Fibroblast of skin of right biceps (primary cell): ENCODE measurements at places on chromosomes 7 and 10.
A peak's percentile ranks its signal among the peaks of the same experiment; 100 is the strongest.

GRCh38 chr7:40709062-40709964 is 574.5 kb downstream of the SUGCT start:
- DNase-seq = no peak

DNA sequence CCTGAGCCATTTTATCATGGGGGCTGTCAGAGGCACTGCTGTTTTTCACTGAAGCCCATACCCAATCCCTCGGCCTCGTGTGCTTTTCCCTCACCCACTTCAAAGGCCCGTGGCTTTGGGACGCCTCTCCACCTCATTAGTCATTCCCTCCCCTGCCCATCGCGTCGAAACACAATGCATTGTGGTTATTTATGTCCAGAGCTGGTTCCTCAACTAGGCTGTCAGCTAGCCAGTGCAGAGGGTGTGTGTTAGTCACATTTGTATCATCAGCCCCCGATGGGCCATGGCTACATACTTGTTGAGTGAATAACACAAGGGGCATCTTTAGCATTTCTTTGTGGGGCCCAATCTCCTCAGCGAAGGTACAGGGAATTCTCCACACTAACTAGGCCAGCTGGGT is 3.8 kb upstream of the CRCP start:
- peak; percentile 98 for DNase-seq

DNA sequence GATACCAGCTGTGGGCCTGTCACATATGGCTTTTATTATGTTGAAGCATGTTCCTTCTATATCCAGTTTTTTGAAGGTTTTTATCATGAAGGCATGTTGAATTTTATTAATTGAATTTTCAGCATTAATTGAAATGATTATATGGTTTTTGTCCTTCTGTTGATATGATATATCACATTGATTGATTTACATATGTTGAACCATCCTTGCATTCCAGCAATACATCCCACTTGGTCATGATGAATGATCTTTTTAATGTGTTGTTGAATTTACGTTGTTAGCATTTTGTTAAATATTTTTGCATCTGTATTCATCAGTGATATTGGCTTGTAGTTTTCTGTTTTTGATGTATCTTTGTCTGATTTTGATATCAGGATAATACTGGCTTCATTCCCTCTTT is 21.2 kb downstream of the PRSS37 start:
- no peak for DNase-seq

DNA sequence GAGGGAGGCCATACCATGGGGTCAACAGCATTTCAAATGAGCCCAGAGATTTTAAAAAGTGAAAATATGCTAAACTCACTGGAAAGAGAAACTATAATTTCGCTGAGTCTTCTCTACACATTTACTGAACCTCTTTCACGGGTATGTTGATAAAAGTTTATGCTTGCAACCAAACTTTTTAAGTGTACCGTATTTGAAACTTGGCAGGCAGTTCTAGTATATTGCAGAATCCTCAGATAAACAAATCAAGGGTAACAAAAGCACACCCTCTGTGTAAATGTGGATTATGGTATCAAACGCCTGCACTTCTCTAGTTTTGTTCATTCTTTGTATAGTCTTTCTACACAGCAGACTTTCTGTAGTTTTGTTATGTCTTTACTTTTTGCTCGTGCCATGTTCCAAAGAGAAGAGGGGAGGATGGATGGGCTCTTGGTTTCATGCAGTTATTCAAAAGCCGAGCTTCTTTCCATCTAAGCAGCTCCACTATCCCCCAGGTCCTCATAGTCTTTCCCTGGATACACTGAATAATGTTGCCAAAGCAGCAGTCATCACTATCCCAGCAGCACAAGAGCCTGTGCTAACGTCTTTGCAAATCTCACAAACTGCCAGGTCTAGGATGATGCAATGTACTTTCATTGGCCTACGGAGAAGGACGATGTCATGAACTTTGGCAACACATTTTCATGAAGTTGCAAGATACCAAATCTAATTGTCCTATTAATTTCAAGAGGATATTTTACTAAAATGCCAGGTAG is 131.2 kb downstream of the MPP7 start:
- DNase-seq = peak; percentile 10

DNA sequence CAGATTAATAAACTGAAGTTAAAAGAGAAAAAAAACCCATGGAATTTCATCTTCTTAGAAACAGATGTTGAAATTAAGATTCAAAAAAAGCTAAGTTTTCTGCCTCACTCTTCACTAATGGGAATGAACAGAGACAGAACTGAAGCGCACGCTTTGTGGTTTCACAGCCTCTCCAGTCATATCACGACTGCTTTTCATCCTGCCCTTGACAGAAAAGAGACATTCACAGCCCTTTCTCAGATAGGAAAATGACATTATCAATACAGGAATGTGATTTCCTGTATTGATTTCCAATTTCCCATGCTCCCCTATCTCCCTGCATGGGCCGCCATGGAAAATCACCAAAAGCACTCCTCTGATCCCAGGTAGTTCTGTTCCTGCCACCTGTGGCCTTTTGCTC is 108.2 kb downstream of the PFKFB3 start:
- no peak for DNase-seq

DNA sequence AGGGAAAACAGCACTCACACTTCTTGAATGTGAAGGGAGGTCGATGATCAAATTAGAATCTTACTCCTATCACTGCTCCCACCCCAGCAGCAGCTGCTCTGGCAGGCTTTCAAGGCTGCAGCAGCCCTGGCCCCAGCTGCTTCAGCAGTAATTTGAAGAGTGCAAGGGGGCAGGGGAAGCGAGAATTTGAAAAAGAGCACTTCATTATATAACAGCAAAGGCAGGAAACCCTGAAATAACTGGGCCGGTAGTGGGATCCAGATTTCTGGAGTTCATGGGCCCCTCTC is 44.9 kb downstream of the MYPN start:
- peak; percentile 75 for DNase-seq

GRCh38 chr7:146960773-146961391 is 844.3 kb downstream of the CNTNAP2 start:
- DNase-seq = no peak

- no peak for DNase-seq
Observed at GRCh38 chr10:75405598-75406461, 4.3 kb upstream of the ZNF503 start.

GRCh38 chr7:132551886-132552285 is 24.4 kb downstream of the PLXNA4 start:
- DNase-seq = no peak

DNA sequence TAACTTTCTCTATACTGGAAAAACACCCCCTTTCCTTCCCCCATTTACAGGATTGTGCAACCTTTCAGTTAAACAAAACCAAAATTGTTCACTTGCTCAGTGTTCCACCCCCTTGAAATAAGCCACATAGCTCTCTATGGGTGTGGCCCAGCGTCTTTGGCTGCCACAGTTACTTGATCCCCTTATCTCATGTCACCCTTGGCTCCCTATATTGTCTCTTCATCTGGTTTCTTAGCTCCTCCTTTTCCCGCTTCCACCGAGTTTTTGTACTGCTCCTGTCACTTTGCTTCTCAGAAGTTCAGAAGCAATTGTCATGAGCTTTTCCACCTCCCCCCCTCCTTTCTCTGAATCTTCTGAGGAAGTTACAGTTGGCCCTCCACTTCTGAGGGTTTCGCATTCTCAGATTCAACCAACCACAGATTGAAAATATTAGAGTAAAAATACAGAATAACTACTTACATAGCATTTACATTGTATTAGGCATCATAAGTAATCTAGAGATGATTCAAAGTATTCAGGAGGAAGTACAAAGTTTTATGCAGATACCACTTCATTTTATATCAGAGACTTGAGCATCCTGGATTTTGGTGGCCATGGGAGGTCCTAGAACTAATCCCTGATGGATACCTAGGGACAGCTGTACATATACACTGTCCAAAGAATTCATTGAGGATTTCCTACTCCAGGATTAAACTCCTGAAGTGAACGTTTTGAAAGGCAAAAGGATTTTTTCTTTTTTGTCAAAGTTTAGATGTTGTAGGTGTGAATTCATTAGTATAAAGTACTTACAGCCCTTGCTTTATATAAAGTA is 60.4 kb downstream of the ADD3 start:
- peak; percentile 14 for DNase-seq

DNA sequence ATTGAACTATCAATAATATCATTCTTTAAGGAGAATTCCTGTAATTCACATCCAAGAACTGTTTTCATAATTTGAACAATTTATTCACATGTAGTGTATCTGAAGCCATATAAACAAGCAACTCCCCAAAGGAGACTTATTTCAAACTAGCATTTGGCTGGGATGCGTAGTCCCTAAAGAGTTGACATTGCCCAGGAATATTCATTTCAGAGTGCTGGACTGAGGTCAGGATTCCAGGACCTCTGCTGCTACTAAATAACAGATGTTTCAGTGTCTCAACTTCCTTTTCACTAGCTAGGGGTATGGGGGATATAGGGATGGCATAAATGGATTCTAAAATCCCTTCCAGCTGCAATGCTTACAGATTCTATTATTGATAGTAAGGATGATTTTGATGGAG is 177.0 kb downstream of the TSPAN12 start:
- no peak for DNase-seq

GRCh38 chr7:155209478-155210319 is 88.0 kb upstream of the INSIG1 start:
- DNase-seq = no peak

DNA sequence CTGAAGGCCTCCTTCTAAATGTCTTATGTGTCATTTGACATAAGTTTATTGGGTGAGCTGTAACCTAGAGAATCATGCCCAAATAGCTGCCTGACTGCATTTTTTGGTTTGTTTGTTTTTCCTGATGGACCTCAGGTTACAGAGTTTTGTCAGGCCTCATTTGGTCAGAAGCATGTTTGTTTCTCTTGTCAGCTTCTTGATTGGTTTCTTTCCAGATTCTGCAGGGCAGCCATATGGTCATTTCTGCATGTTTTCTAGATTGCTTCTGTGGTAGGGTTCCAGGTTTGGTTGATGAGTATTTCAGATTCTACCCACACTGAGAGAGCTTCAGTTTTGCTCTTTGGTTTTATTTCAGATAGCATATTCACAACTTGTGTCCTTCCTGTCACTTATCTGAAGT is 28.0 kb downstream of the GLCCI1 start:
- no peak for DNase-seq

GRCh38 chr10:44362866-44363711 is 21.8 kb downstream of the CXCL12 start:
- no peak for DNase-seq

GRCh38 chr10:100528921-100529474 is 673 bp downstream of the NDUFB8 start:
- no peak for DNase-seq

GRCh38 chr10:31697271-31698180 is 231.1 kb downstream of the ARHGAP12 start:
- DNase-seq = peak; percentile 78

DNA sequence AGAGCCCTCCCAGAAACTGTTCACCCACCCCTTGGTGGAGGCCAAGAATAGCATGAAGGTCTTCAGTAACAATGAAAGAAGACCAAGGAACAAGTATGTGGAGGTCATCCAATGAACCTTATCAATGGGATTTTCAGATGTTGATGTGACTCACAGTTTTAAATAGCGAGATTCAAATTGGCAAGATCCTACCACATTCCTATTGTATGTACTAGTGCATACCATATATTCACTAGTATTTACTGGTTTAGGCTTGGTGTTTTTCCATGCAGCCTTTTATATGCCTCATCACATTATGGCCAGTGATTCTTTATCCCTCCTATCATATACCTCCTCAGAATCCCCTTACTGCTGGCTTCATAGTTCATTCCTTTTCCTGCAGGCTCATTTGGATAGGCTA is 54.4 kb downstream of the ITGB8 start:
- peak; percentile 93 for DNase-seq

- no peak for DNase-seq
Observed at GRCh38 chr7:144738146-144738545, 97.7 kb downstream of the TPK1 start.

DNA sequence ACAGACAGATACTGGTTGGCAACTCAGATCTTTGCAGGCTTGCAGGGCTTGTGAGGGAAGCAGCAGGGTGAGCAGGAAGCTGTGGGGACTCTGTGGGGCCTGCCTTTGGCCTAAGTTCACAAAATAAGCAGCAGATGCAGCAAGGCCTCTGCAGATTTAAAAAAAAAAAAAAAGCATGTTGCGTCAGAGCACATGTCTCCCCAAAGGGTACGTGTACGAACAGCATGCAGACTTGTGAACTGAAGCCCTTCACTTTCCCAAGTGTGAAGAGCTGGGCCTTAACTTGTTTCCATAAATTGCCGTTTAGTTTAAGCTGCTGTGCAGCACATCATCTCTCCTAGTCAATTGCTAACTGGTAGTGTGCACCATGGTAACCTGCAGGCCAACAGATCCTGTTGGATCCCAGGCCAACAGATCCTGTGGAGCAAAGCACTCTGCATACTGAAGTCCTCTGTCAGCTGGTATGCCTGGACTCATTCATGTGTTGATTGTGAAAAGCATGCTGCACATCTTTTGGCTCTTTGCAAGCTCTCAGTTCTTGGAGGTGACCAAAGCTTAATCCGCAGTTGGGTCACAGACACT is 10.8 kb upstream of the XPNPEP1 start:
- no peak for DNase-seq

DNA sequence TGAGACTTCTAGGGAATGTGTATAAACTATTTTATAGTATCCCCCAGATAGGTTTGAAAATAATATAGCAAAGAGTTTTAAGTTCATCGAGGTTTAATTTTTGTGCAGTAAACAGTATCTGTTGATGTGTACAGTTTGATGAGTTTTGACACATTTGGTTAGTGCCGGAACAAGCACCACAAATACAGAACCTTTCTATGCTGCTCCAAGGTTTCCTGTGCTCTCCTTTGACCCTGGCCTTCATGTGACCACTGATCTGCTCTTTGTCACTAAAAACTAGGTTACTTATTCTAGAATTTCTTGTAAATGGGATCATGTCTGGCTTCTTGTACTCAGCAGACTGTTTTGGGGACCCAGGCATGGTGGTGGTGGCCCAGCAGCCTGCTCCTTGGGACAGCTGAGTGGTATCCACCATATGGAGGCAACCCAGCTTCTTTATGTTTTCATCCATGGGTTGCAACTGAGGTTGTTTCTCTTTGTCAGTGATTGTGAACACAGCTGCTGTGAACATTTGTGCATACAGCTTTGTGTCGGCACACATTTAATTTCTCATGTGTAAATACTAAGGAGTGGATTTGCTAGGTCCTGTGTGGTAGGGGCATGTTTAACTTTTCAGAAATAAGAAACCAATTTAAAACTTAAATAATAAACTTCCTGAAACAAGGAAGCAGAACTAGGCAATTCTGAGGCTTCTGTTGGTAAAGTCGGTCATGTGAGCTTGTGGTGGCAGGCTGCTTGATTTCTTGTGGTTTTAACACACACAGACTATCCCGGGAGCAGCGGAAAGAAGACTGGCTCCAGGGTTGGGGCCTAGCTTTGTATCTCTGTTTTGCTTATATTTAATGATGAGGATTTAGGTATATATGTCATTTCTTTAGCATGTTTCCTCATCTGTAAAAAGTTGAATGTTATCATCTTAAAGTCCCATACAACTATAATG is 219.4 kb downstream of the ABCA13 start:
- no peak for DNase-seq

GRCh38 chr7:80136261-80137055 is 1.8 kb downstream of the GNAI1 start:
- DNase-seq = peak; percentile 73

DNA sequence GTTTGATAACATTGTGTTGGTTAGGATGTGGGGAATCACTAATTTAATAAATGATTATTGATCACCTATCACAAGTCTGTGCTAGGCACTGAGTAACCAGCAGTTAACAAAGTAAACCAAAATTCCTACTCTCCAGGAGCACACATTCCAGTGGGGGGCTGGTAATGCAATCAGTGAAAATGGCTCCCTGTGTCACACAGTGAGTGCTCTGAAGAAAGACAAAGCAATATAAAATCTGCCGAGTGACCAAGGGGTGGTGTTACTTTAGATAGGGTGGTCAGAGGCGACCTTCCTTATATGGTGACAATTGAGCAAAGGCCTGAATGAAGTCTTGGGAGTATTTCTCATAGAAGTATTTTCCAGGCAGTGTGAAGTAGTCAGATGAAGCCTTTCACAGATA is 13.6 kb upstream of the SMC3 start:
- DNase-seq = peak; percentile 36
